Lower lobe of right lung (tissue), 2 donors: ENCODE measurements at places on chromosomes 16 and 17.
A peak's percentile ranks its signal among the peaks of the same experiment; 100 is the strongest.

GRCh38 chr17:42287977-42288802 lies at the start of gene STAT5A:
Gene STAT5A (plus strand): TSS chr17:42288498. CDS start chr17:42289412, 914 bp downstream.
- peaks cover 18% of the 10 kb centered on the region for H3K36me3 ChIP-seq
- H3K4me1 ChIP-seq: peaks cover 41% of the 10 kb centered on the region
- peak within 1 kb of the TSS; percentile 95 for H3K27ac ChIP-seq
- peak; percentile 94 for DNase-seq
- H3K27me3 ChIP-seq: no peaks in the 10 kb centered on the region

DNA sequence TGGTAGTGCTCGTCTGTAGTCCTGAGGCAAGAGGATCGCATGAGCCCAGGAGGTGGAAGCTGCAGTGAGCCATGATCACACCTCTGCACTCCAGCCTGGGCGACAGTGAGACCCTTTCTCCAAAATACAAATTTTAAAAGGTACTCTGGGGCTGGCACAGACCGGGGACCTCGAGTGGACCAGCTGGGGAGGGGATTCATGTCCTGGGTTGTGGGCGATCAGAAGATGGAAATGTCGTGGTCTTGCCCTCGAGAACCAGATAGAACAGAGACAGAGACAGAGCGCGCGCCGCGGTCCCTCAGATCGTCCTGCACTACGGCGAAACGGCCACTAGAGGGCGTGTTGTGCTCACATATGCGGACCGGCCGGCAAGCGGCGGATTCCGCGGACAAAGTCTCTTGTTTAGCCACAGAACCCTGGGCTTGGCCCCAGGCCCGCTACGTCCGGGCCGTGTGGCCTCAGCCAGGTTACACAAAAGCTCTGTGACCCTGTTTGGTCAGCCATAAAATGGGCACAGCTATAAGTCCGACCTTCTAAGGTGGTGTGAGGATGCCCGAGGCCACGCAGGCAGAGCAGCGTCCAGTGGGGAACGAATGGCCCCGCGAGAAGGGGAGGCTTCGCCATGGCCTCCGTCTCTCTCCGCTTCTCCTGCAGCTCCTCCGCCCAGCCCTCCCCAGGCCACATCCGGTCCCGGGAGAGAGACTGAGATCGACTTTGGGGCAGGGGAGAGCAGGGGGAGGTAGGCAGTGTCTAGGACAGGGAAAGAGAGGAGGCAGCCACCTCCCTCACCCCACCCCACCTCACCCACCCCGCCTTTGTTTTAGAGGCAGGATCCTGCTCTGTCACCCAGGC lies 14.6 kb upstream of the SBK1 start:
- peaks cover 11% of the 10 kb centered on the region for H3K4me1 ChIP-seq
- H3K27ac ChIP-seq: no peak overlapping the region
- H3K4me3 ChIP-seq: peak overlapping the region; percentile 47
- no peaks in the 10 kb centered on the region for H3K36me3 ChIP-seq
- DNase-seq: peak; percentile 92
- peaks cover 35% of the 10 kb centered on the region for H3K27me3 ChIP-seq

DNA sequence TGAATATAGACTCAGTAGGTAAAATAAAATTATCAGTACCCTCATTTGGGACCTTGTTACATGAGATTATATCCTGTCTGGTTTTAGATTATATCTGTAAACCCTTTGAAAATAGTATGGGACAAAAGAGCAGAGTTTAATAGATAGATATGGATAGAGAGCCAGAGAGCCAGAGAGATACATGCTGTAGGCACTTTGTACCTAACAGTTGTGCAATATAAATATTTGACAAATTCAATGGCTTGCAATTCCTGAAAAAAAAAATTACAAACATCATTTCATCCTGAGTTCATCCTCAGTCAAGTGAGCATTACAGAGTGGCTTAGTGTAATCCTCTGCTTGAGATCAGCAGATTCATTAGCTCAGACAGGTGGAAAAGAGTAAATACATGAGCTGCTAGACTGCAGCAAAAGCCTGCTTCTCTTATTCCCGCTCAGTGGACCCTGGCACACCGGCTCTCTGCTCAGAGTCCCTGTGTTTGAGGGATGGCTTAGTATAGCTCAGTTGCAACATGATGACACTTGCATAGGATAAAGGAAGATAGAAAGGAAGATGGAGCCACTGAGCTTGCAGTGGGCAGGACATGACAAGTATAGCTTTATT lies 931.6 kb upstream of the GOT2 start:
- H3K27me3 ChIP-seq: no peaks in the 10 kb centered on the region
- H3K4me1 ChIP-seq: no peaks in the 10 kb centered on the region
- no peak overlapping the region for H3K4me3 ChIP-seq
- DNase-seq: no peak

- H3K27me3 ChIP-seq: no peaks in the 10 kb centered on the region
- H3K36me3 ChIP-seq: no peaks in the 10 kb centered on the region
- no peak for DNase-seq
- no peak overlapping the region for H3K4me3 ChIP-seq
- H3K4me1 ChIP-seq: no peaks in the 10 kb centered on the region
Observed at GRCh38 chr16:78516006-78516736, 416.7 kb downstream of the WWOX start.

DNA sequence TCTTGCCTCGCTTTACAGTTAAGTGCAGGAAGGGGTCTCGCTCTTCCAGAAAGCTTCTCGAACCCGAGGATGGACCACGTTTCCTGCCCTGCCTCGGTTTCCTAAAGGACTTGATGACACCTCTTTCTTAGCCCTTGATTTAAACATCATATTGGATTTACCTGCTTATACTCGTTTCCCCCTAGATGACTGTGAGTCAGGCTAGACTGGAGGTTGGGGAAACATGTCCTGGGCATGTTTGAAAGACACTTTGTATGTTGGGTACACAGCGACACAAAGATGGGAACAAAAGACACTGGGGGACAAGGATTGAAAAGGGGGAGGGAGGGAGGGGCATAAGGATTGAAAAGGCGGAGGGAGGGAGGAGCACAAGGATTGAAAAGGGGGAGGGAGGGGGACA lies 30.0 kb downstream of the SDK2 start:
- H3K4me3 ChIP-seq: no peak overlapping the region
- no peaks in the 10 kb centered on the region for H3K36me3 ChIP-seq
- no peak overlapping the region for H3K27ac ChIP-seq
- DNase-seq: no peak

GRCh38 chr16:77794586-77794985 lies 6.2 kb downstream of the VAT1L start:
- peaks cover 13% of the 10 kb centered on the region for H3K27me3 ChIP-seq
- H3K27ac ChIP-seq: no peak overlapping the region
- no peak overlapping the region for H3K4me3 ChIP-seq
- no peaks in the 10 kb centered on the region for H3K4me1 ChIP-seq

GRCh38 chr16:49951574-49952195 lies 73.3 kb upstream of the CNEP1R1 start:
- H3K4me1 ChIP-seq: no peaks in the 10 kb centered on the region
- H3K36me3 ChIP-seq: no peaks in the 10 kb centered on the region
- H3K27me3 ChIP-seq: no peaks in the 10 kb centered on the region

DNA sequence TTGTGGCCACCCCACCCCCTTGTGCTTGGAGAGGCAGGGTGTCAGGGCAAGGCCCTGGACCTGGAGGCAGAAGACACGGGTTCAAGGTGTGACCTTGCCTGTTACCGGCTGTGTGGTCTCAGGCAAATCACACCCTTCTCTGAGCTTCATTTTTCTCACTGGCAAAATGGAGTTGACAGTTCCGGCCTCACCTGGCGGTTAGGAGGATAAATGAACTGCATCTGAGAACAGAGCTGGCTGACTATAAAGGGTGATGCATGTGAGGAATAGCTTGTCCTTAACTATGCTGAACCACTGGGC lies 4.2 kb upstream of the MEOX1 start:
- no peak for DNase-seq
- no peaks in the 10 kb centered on the region for H3K27me3 ChIP-seq
- no peaks in the 10 kb centered on the region for H3K4me1 ChIP-seq

- peak overlapping the region; percentile 49 for H3K27ac ChIP-seq
- no peak for DNase-seq
- H3K27me3 ChIP-seq: peaks cover 13% of the 10 kb centered on the region
- H3K36me3 ChIP-seq: no peaks in the 10 kb centered on the region
- peak overlapping the region; percentile 74 for H3K4me3 ChIP-seq
Observed at GRCh38 chr16:14301169-14302030, 230.3 kb downstream of the MRTFB start.

DNA sequence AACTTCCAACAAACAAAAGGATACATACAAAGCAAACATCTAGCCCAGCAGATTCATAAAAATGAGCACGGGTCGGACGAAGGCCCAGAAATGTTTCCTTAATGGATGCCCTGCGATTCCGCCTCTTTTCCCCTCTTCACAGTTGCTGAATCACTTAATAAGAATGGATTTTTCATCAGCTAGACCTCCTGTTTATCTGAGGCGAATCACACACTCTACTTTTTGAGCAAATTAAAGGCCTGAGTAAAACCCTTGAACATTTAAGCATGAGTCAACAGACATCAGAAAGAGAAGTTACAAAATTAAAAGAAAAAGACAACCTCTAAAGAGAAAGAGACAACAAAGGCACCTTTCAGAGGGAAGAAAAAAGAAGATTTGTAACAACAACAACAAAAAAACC lies 44.7 kb downstream of the HS3ST3A1 start:
- no peak for DNase-seq
- no peaks in the 10 kb centered on the region for H3K27me3 ChIP-seq
- H3K36me3 ChIP-seq: no peaks in the 10 kb centered on the region
- no peak overlapping the region for H3K27ac ChIP-seq
- H3K4me3 ChIP-seq: no peak overlapping the region

- no peak overlapping the region for H3K4me3 ChIP-seq
- no peaks in the 10 kb centered on the region for H3K27me3 ChIP-seq
- no peak for DNase-seq
- H3K27ac ChIP-seq: no peak overlapping the region
- no peaks in the 10 kb centered on the region for H3K36me3 ChIP-seq
Observed at GRCh38 chr17:83010206-83011200, 68.9 kb upstream of the METRNL start.

DNA sequence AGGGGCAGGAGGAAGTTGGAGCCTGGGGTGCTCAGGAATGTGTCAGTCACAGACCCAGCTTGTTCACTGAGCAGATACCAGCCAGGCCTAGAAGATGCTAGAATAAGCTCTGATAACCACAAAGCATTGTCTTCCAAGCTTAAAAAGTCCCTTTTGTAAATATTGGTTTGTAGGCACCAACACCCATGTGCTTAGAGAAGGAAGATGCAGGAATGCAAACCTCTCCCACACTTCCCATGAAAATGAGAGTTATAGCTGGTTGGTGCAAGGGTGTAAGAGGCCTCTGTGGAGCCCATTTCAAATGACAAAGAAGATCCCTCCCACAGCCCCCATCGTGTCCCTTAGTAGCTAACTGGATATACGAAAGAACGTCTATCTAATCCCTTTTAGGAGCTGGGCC lies 210.3 kb downstream of the C16orf78 start:
- H3K4me3 ChIP-seq: no peak overlapping the region
- H3K4me1 ChIP-seq: no peaks in the 10 kb centered on the region
- H3K27ac ChIP-seq: no peak overlapping the region
- no peaks in the 10 kb centered on the region for H3K27me3 ChIP-seq
- H3K36me3 ChIP-seq: no peaks in the 10 kb centered on the region

- H3K27ac ChIP-seq: no peak overlapping the region
- no peak for DNase-seq
- H3K27me3 ChIP-seq: no peaks in the 10 kb centered on the region
- no peaks in the 10 kb centered on the region for H3K36me3 ChIP-seq
- H3K4me1 ChIP-seq: no peaks in the 10 kb centered on the region
Observed at GRCh38 chr17:52145476-52145875, 13.0 kb downstream of the CA10 start.

DNA sequence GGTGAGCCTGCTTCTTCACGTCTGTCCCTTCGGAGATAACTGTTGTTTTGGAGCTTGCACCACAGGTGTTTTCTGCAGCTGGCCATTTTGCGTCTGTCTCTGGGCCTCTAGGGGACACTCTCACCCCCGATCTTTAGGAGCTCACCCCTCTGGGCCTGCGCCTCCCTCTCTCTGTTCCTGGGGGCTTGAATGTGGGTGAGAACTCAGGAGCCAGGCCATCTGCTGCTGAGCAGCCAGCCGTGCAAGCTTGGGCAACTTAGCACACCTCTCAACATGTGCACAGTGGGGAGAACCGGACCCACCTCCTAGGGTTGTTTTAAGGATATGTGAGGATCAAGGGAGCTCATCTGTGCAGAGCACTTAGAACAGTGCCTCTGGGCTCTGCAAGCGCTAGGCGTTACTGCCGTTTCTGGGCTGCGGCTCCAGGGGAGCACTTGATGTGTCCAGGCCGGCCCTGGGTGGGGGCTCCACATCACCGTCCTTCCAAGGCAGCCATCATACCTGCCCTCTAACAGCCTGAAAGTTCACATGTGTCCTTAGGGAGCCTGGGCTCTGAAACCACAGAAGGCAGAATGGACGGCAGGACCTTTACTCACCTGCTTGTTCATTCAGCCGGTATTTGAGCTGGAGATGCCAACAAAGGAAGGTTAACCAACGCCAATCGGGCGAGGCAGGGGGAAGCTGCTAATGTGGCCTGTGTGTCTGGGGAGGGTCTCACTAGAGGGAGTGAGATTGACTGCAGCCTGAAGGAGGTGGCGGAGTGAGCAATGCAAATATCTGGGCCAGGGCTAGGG lies 66.3 kb downstream of the MRC2 start:
- no peak overlapping the region for H3K27ac ChIP-seq
- H3K27me3 ChIP-seq: no peaks in the 10 kb centered on the region
- H3K4me1 ChIP-seq: peaks cover 6% of the 10 kb centered on the region
- peaks cover 24% of the 10 kb centered on the region for H3K36me3 ChIP-seq

DNA sequence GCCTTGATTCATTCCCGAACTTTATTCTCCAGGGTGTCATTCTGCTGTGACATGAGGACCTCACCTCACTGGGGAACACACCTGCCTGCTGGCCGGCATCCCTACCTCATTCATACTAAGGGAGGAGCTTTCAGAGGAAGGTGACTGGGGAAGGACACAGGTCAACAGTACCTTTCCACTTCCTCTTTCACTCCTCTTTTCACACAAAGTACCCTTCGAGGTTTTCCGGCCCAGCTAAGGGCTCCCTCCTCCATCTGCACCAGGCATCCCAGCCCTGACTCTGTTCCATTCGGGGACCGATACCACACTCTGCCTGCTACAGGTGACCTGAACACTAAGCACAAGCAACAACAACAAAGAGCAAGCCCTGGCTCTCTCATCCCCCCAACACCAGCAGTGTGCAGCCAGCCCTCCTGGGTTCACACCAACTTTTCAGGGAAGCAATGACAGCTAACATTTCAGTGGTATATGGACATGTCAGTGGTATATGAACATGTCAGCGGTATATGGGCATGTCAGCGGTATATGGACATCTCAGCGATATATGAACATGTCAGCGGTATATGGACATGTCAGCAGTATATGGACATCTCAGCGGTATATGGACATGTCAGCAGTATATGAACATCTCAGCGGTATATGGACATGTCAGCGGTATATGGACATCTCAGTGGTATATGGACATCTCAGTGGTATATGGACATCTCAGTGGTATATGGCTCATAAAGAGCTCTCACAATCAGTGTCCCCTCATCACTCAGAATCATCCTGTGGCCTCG lies 16.0 kb downstream of the TRIM25 start:
- no peak for DNase-seq
- H3K36me3 ChIP-seq: peaks cover 100% of the 10 kb centered on the region
- H3K27ac ChIP-seq: no peak overlapping the region
- no peak overlapping the region for H3K4me3 ChIP-seq

- H3K4me1 ChIP-seq: no peaks in the 10 kb centered on the region
- no peaks in the 10 kb centered on the region for H3K27me3 ChIP-seq
- no peak for DNase-seq
Observed at GRCh38 chr17:50462446-50462845, 6.2 kb downstream of the CHAD start.
